ENCODE measurements at places on chromosomes 2 and 18.

DNA sequence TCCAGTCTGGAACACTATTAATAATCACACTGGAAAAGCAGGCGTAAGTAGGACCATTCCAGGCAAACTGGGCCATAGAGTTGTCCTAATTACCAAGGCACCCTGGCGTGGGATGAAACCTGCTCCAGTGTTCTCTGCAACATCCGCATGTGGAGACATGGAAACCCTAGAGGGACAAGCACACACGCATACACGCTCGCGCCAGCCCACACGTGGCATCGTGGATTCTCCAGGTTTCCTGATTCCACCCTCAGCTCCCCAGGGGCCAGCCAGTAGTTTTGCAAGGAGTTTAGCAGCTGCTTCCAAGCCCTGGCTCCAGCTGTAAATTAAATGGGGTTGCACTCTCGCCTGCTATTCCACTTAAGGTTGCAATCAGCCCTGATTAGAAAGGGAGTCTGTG, 127.7 kb downstream of the DYSF start:
- DNase-seq: no peak

GRCh38 chr18:26511339-26512071, 36.8 kb downstream of the KCTD1 start:
- no peak for DNase-seq

GRCh38 chr2:30216157-30216556, 15.2 kb upstream of the LBH start:
- no peak for DNase-seq

DNA sequence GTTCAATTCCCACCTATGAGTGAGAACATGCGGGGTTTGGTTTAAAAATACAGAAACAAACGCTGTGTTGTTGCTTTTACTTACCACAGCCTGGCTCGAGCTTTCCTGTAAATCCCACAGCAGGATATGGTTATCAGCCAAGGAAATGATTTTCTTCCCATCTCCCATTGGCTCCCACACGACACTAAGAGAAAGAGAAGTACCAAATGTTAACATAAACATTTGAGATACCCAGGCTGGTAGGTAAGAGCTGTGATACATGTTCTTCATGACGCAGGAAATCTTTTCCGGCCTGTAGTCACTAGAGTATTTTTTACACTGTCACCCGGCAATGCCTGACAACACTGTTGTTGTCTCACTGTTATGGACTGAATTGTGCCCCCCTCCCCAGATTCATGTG, 163.6 kb downstream of the EIPR1 start:
- no peak for DNase-seq

GRCh38 chr2:241068942-241069810, 32.9 kb downstream of the MTERF4 start:
- DNase-seq: no peak

GRCh38 chr2:73896362-73897239, 3.8 kb downstream of the ACTG2 start:
- DNase-seq: no peak
